ENCODE measurements at places on chromosomes 3 and 15.

- DNase-seq, result no peak
Measured at GRCh38 chr3:181578743-181579142, 133.0 kb upstream of the SOX2 start.

GRCh38 chr3:128278761-128279600, 125.7 kb downstream of the EEFSEC start:
- peak; percentile 93 for DNase-seq

DNA sequence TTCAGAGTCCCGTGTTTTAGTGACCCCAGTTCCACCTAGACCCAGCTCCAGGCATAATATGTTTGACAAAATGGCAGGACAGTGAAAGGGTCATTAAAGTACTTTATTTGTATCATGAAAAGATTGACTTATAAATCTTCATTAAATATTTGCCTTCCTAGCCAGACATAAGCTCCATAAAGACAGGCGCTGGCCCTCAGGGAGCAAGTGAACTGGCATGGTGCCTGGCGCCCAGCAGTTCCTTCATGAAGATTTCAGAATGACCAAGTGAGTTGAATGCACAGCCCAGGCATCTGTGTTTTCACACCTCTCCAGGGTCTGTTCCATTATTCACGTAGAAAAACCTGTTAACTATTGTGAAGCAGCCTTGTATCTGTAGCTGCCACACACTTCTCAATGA, 166.2 kb downstream of the GAP43 start:
- DNase-seq, result no peak

- no peak for DNase-seq
Measured at GRCh38 chr15:41133454-41133853, 17.4 kb upstream of the INO80 start.

DNA sequence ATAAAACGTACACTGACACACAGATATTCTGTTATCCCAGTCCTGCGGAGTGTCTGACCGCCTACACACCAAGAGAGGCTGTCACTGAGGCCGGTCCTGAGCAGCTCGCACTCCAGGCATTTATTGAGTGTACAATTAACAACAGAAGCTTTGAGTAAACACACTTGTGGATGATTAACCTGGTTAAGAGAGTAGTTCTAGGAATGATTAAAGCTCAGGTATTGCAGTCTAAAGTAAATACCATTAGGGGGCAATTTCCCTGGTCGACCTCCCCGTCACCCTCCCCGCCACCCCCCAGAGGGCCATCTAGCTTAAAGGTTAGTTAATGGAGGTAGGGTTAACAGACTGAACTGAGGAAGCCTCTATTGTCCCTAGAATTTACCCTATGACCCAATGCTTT, 1278.5 kb downstream of the NSUN3 start:
- DNase-seq, result no peak

- no peak for DNase-seq
Measured at GRCh38 chr15:55221090-55222011, 24.6 kb upstream of the RSL24D1 start.

DNA sequence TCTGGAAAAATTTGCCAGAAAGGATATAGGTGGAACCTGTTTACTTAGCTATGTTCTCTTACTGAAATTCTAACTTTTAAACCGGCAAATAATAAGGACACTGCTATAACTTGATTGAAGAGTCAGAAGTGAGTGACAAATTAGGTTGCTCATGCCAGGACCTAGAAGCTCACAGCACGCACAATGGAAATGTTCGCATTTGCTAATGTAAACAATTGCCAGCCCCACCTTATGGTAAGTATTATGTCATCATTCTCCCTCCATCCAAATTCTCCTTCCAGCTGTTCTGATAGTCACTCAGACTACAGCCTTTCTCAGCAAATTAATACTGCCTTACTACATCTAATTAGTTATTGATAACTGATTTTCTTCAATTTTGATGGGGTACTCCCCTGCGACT, 4.8 kb upstream of the STXBP5L start:
- DNase-seq, result no peak

DNA sequence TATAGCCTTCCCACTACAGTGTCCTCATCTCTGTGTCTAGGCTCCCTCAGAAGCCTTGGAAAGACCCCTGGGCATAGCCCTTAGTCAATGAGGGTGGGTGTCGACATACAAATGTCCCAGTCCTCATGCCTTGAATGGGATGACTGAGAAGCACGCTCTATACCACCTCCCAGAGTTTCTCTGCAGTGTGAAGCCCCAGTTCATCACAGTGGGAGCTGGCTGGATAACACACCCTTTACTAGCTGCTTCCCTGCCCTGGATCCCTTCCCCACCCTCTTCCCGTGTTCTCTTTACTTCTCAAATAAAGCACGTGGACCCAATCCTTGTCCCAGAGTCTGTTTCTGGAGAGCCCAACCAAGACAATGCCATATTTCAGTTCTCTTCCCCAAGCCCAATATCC, 239.3 kb downstream of the VPS13C start:
- no peak for DNase-seq

DNA sequence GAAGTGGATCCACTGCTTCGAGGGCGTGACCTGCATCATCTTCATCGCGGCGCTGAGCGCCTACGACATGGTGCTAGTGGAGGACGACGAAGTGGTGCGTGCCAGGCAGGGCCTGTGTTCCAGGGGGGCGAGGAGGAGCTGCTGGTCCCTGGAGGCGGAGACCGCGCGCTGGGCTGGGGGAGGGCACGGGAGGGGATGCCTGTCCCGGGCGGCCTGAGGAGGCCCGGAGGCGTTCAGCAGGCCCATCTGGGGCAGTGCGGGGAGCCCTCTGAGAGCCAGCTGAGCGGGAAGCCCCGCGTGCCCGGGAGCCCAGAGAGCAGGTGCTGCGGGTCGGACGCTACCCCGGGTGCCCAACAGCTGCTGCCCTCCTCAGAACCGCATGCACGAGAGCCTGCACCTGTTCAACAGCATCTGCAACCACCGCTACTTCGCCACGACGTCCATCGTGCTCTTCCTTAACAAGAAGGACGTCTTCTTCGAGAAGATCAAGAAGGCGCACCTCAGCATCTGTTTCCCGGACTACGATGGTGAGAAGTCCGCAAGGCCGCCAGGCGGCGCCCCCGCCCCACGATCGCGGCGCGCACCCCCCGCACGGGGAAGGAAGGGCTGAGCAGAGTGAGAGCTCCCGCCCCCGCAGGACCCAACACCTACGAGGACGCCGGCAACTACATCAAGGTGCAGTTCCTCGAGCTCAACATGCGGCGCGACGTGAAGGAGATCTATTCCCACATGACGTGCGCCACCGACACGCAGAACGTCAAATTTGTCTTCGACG, 2.9 kb downstream of the GNAT1 start:
- DNase-seq, result peak; percentile 78

- DNase-seq, result no peak
Measured at GRCh38 chr3:155024006-155024638, 56.0 kb upstream of the MME start.

GRCh38 chr3:31077826-31078225, 183.4 kb upstream of the GADL1 start:
- no peak for DNase-seq

Data from left hindlimb (tissue), 1 donor.